ENCODE measurements at places on chromosomes 3 and 15.
A peak's percentile ranks its signal among the peaks of the same experiment; 100 is the strongest.

- DNase-seq = no peak
Observed at GRCh38 chr3:118098827-118099226, 935.8 kb downstream of the IGSF11 start.

GRCh38 chr15:74809242-74809641, 3.4 kb upstream of the LMAN1L start:
- DNase-seq = no peak

DNA sequence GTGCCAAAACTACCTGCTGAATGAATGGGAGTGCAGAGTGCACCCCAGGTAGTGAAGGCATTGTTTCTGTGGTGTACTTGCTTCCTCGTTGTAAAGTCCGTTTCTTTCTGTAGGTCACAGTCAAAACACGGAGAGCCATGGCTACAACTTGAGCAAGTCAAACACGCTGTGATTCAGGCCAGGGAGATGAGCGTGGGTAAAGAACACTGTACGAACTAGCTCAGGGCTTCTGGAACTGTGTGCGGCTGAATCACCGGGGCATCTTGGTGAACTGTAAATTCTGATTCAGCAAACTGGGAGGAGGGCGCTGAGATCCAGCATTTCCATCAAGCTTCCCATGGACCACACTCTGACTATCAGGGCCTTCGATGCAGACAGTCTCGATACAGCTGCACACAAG, 5.0 kb upstream of the TNK2 start:
- DNase-seq = no peak

DNA sequence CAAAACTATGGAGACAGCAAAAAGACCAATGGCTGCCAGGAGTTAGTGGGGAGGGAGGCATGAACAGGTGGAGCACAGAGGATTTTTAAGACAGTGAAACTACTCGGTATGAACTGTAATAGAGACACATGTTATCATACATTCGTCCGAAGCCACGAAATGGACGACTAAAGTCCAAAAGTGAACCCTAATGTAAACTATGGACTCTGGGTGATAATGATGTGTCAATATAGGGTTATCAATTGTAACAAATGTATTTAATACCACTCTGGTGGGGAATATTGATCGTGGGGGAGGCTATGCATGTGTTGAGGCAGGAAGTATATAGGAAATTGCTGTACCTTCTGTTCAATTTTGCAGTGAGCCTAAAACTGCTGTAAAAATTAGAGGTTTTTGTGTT, 107.0 kb downstream of the CPN2 start:
- no peak for DNase-seq

- DNase-seq = no peak
Observed at GRCh38 chr15:40449275-40449674, 8.5 kb downstream of the BAHD1 start.

DNA sequence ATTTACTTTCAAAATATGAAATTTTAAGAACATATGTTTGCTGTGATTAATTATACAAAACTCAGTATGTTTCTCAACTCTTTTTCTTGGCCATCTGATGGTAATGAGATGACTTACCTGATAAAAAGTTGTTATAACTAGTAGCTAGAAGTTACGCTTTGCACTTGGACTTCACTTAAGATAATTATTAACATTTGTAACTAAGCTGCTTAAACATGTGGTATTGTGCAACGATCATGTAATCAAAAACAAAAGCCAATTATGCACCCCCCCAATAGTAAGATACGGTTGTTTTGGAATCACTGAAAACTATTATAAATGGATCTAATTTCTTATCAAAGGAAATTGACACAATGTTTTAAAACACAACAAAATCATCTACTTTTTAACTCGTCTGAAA, 342.9 kb downstream of the CNTN3 start:
- no peak for DNase-seq

GRCh38 chr15:43899928-43900327, 73.1 kb downstream of the WDR76 start:
- DNase-seq = no peak

DNA sequence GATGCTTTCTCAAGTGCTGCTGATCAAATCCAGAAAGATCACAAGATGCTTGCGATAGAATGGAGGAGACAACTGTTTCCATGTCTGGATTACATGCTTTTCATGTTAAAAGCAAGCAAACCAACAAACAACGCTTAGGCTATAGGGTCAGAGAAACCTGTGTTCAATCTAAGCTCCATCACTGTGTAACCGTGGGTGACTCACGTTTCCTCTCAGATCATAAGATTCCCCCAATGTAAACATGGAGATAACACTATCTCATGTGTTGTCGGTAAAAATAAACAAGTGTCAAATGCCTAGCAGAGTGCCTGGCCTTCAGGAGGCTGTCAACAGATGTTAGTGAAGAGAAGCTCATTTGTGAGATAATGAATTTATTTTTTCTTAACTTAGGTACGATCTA, 907.8 kb downstream of the NTRK3 start:
- DNase-seq = no peak

- no peak for DNase-seq
Observed at GRCh38 chr3:27127195-27127594, 242.0 kb downstream of the NEK10 start.

- DNase-seq = no peak
Observed at GRCh38 chr15:32994810-32995424, 199.6 kb downstream of the FMN1 start.

GRCh38 chr3:42507761-42508335, 5.4 kb downstream of the VIPR1 start:
- DNase-seq = no peak

DNA sequence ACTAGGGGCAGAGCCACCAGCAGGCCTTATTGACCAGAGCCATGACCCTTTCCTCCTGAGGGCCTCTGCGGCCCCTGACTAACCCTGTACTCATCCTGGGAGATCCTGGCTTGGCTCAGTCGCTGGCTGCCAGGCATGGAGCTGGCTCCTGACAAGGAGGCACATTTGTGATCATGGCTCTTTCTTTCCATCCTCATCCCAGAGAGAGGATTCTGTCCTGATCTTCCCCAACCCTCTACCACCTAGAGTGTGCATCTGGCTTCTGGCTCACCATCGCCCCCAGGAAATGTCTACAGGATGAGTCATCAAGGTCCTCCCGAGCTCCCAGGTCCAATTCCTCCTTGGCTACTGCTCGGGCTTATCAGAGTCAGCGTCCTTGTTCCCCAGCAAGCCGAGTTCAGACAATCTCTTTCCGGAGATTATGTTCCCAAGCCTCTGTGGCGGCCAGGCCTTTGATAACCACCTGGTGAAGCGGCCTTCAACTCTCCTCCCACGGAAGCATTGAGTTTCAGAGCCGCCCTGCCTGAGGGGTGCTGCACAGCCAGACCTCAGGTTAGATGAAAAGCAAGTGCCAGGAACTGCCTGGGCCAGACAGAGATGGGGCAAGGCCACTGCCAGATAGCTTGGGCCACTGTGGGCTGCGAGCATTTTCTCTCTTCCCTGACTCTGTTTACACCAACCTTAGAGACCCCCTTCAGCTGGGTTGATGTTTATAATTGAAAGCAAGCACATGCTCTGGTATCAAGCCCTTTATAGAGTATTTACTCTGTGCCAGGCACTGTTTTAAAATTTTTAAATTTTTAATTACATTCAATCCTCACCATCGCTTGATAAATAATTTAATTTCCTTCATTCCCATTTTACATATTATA, 44.3 kb upstream of the MRPS22 start:
- no peak for DNase-seq

GRCh38 chr3:98460220-98460619, 2.8 kb upstream of the OR5K1 start:
- DNase-seq = no peak

- DNase-seq = no peak
Observed at GRCh38 chr15:84904419-84904818, 20.0 kb downstream of the SLC28A1 start.

GRCh38 chr3:127697551-127698240, 24.9 kb downstream of the ABTB1 start:
- DNase-seq = peak; percentile 47

DNA sequence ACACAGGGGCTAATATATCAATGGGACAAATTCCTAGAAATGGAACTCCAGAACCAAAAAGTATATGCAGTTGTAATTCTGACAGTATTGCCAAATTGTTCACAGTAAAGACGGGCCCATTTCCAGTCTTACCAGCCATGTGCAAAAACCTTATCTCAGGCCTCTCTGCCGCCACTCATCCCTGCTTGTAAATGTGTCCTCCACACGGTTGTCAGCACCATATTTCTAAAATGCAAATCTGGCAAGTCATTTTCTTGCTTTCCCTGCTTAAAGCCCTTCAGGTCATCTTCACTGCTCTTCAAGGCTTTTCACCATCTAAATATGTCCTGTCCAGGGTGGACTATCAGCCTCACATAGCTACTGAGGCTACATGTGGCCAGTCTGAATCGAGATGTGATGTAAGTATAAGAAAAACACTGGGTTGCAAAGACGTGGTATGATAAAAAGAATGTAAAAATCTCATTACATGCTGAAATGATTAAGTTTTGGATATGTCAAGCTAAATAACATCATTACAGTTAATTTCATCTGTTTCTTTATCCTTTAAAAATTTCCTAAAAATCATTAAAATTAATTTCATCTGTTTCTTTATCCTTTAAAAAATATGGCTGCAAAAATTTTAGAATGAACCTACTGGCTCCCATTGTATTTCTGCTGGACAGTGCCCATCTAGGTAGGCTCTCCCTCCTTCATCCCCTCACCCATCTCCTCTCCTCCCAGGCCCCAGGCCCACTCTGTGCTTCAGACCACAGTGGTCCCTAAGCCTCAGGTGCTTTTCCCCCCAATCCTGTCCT, 980 bp downstream of the PARP9 start:
- DNase-seq = no peak

GRCh38 chr3:63580151-63580550, 72.3 kb upstream of the SNTN start:
- no peak for DNase-seq

- DNase-seq = no peak
Observed at GRCh38 chr15:49154359-49154758, 1.0 kb downstream of the COPS2 start.

GRCh38 chr3:119508172-119508845, 10.0 kb downstream of the TIMMDC1 start:
- DNase-seq = no peak

DNA sequence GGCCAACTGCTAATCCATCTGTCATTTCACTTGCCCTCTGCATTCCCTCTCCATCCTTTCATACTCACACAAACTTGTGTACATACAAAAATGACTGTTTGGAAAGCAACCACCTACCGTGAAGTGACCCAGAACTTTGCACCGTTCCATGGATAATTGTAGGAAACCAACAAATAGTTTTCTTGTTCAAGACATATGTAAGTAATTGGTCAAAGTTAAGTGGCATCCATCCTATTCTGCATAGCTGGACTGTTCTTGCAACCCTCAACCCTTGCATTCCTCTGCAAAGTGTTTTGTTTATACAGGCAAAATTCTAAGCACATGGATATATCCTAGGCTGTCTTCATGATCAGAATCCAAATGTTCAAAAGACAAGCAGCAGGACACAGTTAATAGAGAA, 592.5 kb downstream of the MECOM start:
- DNase-seq = no peak

- no peak for DNase-seq
Observed at GRCh38 chr3:183481582-183481981, 53.2 kb upstream of the MCF2L2 start.

DNA sequence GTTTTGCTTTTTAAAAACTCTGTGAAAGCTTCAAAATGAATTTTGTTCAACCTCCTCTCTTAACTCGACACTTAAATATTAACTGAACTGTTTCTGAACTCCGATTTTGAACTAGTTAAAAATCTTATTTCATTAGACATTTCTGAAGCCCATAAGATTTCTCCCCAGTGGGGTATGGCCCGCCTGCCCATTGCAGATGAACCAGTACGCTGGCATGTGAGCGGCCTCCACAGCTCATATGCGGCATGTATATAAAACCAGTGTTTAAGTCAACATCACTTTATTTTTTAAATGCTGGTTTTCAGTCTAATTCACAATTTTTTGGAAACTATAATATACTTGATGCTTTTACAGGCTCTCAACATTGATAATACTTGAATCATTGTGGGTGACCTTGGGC, 50.2 kb downstream of the CPN2 start:
- DNase-seq = no peak

DNA sequence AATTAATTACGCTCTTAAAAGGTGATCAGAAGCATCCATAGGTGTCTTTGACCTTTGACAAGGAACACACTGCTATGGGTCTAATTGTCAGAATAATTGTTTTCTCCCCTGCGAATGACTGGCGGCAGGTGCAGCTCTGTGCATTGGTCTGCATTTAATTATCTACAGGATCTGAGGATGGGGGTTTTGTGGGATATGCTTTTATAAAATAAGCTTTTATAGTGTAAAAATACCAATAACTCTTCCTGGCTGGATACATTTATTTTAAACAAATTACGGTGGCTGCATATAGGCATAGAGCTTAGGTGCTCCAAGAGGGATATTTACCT, 201.6 kb upstream of the RGMA start:
- DNase-seq = no peak

GRCh38 chr15:87827131-87827530, 429.4 kb downstream of the NTRK3 start:
- no peak for DNase-seq

GRCh38 chr3:32571192-32571485, 481 bp upstream of the DYNC1LI1 start:
- no peak for DNase-seq

DNA sequence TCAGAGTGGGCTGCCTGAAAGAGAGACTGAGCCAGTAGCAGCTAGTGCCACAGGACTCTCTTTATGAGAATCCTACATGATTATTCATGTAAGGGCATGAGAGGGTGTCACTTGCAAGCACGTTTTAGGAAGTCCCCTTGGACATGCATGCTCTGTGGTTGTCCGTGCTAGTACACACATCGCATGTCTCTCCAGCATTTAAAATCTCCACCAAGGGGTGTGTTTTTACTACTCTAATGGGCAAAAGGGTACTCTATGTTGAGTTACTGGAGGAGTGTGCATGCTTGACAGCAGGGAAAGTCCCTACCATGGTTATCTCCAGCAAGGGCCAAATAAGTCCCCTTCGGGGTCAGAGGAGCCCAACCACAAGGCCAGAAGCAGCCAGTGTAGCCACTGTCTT, 70.7 kb downstream of the DCLK3 start:
- no peak for DNase-seq

DNA sequence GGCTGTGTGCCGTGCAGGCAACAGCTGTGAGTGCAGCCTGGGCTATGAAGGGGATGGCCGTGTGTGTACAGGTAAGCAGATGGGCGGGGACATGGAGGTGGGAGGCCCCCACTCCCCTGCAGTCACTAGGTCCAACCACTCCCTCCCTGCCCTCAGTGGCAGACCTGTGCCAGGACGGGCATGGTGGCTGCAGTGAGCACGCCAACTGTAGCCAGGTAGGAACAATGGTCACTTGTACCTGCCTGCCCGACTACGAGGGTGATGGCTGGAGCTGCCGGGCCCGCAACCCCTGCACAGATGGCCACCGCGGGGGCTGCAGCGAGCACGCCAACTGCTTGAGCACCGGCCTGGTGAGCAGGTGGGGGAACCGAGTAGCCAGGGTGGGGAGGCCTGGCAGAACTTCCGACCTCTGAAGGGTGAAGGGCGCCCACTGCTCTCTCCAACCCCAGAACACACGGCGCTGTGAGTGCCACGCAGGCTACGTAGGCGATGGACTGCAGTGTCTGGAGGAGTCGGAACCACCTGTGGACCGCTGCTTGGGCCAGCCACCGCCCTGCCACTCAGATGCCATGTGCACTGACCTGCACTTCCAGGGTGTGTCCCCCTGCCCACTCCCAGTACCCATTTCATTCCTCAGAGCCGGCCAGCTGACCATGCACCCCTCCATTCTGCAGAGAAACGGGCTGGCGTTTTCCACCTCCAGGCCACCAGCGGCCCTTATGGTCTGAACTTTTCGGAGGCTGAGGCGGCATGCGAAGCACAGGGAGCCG, 11.6 kb downstream of the NT5DC2 start:
- DNase-seq = no peak

Measured in neural crest cell (in vitro differentiated cells).